ENCODE measurements at places on chromosomes 4 and X.

- DNase-seq, result no peak
Observed at GRCh38 chrX:136021903-136022302, 36.7 kb downstream of the SLC9A6 start.

GRCh38 chr4:168555437-168555836, 58.6 kb downstream of the PALLD start:
- DNase-seq, result no peak

DNA sequence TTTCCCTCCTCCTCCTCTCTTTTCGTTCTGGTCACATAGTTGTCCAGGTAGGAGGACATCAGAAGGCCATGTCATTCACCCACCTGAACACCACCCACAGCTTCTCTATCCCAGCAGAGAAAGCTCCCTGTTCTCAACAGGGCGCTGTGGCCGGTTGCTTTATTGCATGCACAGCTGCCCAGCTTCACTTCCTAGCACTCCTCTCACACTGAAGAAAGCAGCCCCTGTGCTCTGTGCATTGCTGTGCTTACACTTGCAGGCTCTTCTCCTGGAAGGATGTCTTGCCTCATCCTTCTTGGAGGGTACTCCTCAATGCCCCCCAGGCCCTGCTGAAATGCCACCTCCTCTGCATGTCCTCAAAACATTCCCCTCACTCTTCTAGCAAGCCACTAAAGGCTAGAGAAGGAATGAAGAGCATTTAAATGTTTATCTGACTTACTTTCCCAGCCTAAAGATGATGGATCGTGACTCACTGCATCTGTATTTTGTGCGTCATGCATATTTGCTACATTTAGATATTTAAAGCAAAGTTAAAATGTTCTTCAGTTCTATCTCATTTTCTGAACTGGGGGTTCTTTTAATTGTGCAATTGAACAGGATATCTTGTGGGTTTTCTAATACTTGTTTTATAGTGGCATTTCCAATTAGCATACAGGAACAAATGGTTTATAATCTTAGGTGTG, 186.4 kb upstream of the PUDP start:
- no peak for DNase-seq

DNA sequence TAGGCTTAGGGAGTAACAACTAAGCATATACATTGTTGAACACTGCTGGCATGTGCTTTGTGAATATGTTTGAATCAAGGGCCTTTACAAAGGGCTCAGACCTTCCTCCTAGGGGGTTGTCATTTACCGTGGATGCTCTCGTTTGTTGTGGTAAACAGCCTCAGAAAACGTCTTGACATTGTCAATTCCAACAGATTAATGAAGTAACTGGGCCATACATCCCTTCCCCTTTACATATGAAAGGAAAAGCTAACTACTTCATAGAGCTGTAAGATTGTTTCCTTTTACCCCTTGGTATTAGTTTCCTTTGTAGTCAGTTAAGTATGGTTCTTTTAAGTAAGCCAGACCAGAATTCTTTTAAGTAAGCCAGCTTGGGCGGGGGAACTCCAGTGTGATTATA, 42.9 kb downstream of the FAT4 start:
- no peak for DNase-seq

DNA sequence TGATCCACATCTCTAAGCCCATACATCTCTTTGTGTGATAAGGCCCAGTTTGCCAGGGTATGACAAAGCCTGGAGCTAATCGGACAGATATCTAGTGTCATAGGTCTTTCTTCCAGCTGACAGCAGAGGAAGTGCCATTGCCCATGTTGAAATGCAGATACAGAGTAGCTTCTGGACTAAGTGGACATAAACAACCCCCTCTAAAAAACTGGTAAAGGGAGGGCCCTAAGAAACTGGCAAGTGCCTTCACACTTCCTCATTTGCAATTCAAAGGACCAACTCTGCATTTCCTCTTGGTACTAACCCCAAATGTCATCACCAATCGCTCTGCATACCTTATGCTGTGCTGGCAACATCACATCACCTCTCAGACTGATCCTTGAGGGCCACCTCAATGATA, 20.8 kb downstream of the ARHGEF6 start:
- peak; percentile 20 for DNase-seq

DNA sequence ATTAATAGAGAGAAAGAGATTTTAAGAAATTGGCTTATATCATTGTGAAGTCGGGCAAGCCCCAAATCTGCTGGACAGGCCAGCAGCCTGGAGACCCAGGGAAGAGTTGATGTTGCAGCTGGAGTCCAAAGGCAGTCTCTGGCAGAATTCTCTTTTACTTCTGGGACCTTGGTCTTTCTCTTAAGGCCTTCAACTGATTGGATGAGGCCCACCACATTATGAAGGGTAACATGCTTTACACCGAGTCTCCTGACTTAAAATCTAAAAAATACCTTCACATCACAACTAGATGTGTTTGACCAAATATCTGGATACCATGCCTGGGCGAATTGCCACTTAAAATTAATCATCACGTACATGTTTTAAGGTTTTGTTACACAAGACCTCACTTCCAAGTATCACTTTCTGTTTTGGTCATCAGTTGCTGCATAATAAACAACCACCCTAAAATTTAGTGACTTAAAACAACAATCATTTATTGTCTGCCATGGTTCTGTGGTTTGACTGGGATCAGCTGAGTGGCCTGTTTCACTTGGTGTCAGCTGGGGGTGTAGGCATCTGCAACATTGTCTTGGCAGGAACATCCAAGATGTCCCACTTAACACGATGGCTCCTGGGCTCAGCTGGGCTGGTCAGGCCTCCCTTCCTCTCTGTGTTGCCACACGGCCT, 3.4 kb downstream of the CD38 start:
- no peak for DNase-seq

DNA sequence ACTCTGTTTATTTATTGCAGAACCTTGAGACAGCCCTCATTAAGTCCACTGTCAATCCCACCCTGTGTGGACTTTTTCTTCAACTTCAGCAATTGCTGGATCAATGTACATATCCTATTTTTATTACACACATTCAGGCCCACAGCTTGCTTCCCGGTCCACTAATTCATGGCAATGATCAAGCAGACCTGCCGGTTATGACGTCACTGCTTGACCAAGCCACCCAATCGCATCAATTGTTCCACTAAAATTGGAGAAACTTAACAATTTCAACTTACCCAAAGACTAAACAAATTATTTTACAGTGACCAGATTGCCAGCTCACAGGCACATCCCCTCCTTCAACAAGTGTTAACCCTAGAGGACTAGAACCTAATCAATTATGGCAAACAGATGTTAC, 240.4 kb upstream of the MAGEB18 start:
- DNase-seq, result no peak

GRCh38 chr4:48669086-48669485, 111.0 kb downstream of the FRYL start:
- DNase-seq, result no peak

DNA sequence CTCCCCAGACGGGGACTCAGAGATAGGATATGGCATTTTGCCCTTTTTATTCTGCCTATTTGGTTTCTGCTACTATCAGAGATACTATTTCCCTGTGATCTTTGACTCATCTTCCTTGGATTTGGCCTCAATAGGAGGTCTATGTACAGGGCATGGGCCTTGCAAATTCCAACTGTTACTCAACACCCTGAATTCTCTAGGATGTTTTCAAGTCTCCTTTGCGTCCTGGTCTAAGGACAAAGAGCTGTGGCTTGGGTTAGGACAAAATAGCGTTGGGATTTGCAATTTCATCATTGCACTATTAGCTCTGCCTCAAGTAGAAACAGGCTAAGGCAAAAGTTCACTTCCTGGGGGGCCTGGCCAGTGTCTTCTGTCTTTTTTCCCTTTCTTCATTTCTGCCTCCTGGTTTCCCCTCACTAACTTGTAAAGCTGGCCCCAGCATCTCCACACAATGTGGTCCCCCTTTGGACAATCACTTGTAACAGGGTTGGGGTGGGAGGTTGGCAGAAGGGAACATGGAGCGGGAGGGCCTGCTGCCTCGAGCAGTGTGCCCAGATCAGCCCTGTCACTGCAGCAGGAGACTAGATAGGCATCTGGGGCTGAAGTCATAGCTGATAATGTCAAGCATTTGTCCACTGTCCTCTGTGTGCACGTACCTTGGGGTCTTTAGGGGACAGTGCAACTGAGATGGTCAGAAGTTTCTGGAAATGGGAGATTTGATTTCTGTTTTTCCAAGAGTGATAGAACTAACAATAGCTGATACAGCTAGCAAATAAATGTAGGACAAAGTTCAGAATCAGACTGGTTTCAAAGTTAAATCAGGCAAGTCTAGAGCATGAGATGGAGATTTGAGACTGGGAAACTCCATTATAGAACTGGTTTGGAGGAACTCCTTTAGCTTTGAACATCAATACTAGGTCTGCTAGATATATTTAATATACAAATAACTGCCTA, 25.8 kb upstream of the STBD1 start:
- DNase-seq, result no peak

- DNase-seq, result peak; percentile 56
Observed at GRCh38 chrX:131987252-131987651, 35.9 kb upstream of the STK26 start.

- DNase-seq, result no peak
Observed at GRCh38 chrX:94288325-94288724, 614.3 kb downstream of the FAM133A start.

GRCh38 chr4:17284323-17285175, 227.3 kb downstream of the QDPR start:
- no peak for DNase-seq

DNA sequence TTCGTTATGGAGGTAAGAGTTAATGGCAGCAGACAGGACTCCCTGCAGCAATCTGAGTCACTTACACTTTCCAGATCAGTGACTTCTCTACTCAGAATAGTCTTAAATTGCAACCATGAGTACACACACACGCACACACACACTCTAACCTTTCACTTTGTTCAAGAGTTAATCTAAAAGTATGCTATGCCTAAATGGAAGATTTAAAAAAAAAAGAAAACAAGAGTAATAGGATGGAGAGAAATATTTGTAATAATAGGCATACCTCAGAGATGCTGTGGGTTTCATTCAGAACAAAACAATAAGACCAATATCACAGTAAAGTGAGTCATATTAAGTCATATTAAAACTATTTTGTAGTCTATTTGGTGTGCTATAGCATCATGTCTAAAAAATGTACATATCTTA, 969.1 kb upstream of the PCDH10 start:
- DNase-seq, result no peak

DNA sequence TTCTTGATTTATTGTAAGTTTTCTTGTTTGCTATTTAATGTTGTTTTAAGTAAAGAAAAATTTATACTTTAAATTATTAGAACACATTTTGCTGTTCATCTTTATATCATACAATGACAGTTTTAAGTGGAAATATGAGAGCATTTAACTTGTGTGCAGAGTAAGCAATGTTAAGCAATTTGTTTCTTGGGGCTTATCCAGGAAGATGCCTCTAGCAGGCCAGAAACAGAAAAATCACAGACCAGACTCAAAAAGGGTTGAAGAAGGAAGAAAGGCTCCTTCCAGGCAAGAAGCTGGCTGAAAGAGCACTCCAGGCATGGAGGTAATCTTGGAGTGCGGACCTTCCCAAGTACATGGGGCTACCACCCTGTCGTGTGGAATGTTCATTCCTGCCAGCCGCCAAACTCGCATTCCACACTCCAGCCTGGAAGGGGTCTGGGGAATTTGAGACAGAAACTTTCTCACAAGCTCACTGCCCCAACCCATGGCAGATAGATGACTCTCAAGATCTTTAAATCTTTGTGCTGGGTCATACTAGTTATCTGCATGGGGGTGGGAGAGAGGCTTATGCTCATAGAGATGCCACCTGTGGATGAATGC, 1521.3 kb upstream of the AGA start:
- DNase-seq, result no peak

DNA sequence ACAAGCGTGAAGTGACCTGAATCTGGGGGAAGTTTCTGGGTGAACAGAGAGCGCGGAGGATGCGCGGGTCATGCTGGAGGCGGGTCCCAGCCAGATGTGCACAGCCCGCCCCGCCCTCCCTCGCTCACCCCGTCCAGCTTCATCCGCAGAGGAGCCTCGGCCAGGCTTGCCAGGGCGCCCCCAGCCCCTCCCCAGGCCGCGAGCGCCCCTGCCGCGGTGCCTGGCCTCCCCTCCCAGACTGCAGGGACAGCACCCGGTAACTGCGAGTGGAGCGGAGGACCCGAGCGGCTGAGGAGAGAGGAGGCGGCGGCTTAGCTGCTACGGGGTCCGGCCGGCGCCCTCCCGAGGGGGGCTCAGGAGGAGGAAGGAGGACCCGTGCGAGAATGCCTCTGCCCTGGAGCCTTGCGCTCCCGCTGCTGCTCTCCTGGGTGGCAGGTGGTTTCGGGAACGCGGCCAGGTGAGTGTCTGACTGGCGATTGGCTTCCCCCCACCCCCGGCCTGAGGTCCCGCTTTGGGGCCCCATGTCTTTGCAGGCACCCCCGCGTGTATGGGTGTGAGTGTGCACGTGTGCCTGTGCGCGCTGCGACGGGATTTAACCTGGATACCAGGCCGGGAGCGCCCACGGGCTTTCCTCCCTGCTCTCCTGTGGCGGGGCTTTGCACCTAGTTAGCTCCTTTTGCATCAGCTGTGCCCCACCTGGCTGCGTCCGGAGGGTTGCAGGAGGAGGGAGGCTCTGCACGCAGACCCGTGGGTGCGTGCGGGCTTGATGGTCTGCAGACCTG, at the start of gene EGFL6:
Gene EGFL6, plus strand, starts transcription at position 123 of the 782 bp plus-strand sequence. Its CDS starts 261 bp downstream, at position 384.
- no peak for DNase-seq

GRCh38 chrX:22135994-22136684, 104.0 kb downstream of the PHEX start:
- DNase-seq, result peak; percentile 47

DNA sequence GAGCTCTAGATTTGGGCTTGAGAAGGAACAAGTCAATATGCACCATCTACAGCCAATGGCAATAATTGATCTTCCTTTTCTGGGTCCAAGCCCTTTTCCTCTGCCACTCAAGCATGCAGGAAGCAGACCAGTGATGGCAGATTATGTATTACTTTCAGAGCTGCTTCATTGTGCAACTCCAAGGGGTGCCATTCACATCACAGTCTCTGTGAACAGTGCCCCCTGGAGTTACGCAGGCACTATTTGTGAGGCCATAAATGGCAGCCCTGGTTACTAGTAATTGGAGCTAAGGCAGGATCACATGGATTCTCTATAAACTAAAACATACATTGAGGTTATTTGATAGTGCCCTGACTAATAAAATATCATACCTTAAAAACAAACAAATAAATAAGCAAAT, 313.4 kb upstream of the SLC7A11 start:
- DNase-seq, result no peak

DNA sequence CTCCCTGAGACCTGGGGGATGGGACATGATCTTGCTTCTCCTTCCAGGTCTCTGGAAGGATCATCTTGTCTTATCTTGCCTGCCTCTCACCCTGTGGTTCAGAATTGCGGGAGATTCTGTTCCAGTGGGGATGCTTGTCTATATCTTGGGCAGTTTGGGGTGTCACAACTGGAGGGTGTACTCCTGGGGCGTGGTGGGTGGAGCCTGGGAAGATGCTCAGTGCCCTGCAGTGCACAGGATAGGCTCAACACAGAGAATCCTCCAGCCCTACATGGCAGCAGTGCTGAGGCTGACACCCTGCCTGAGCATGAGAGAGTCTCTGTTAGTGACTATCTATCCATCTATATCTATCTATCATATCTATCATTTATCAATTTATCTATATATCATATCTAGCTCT, 7.7 kb downstream of the P2RY8 start:
- no peak for DNase-seq
